ENCODE measurements at places on chromosomes 1 and 21.

GRCh38 chr1:28259934-28260802 lies 850 bp downstream of the SESN2 start:
- peak; percentile 54 for DNase-seq

DNA sequence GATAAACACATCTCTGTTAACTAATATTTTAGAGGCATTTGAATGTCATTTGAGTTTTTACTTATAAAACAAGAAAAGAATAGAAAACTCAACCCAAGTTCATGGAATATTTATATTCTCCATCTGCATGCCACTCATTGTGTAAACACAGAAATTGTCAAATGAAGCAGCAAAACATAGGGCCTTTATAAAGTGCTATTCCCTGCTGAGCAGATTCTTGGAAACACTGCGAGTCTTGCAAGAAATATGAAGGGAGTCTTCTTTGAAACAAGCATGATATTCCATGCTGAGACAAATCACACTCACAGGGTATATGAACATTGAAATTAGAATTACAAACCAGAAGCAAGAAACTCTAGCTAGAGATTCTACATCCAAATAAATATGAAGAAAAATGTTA lies 655.8 kb downstream of the BRINP3 start:
- no peak for DNase-seq

DNA sequence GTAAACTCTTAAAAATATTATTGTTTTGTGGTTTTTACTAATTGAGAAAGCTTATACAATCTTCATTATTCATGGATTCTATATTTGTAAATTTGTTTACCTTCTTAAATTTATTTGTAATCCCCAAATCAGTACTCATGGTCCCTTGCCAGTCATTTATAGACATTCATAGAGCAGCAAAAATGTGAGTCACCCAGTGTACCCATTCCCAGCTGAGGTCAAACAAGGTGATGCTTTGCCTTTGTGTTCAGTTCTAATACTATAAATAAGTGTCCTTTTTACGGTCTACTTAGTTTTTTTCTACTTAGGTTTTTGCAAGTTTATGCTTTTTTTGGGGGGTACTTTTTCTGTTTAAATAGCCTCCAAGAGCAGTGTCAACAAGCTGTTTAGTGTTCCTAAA lies 36.1 kb downstream of the SORT1 start:
- no peak for DNase-seq

DNA sequence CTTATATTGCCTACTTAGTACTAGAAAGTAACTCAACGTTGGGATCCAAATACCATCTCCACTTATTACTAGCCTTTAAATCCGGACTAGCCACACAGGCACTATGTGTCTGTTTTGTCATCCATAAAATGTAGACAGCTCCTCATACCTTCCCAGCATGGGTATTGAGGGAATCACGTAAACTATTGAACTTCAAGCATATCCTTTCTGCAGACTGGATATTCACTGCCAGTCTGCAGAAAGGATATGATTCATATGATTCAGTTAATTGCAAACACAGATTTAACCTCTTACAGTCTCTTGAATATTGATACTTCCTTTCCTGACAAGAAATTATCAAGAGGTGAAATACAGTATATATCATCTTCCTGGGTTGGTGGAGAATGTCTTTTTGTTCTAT lies 186.0 kb downstream of the LEPR start:
- no peak for DNase-seq

DNA sequence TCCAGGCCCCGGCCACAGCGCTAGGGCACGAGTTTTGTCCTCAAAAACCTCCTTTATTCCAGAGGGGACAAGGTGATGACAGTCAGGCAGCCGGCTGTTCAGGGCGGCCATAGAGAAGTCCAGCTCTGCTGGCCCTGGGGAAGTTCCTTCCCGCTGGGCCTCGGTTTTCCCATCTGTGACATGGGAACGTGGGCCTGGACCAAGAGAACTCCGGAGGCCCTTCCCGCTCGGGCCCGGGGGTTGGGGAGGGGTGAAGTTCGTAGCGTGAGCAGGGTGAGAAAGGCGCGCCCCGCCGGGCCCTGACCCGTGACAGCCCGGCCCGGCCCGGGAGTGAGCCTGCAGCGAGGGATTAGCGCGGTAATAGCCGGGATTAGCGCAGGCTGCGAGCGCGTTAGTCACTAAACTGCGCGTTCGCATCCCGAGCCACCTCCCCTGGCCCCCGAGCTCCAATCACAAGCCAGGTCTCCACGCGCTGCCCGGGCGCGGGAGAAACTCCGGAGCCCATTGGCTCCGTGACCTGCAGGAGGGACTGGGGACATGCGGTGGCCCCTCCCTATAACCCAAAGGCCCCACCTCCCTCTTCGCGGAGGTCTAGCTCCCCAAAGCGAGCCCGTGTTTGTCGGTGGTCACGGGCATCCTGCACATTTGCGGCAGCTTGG lies 29.8 kb upstream of the PADI2 start:
- no peak for DNase-seq

DNA sequence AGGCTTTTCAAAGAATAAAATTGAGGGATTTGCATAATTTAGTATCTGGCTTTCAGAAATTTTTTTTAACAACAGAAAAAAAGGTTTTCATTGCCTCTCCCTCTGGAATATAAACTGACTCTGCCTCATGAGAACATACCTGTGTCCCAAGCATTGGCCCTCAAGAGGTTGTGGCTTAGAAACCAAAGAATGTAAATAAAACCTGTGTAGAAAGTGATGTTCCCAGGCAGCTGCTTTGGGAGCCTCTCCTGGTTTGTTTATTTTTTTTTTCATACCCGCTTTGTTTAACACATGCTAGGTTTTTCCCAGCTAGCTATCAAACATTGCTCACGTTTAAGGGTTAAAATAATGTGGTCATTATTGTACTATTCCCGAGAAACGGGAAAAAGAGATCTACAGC lies 40.5 kb upstream of the IFNAR2 start:
- DNase-seq, result no peak

- DNase-seq, result peak; percentile 64
Observed at GRCh38 chr1:46394108-46394871, at the start of gene FAAH. Gene FAAH, plus strand, starts transcription at chr1:46394317. Its CDS starts 32 bp downstream, at chr1:46394349.
